ENCODE measurements at places on chromosomes 6 and 20. TPM values are rescaled to one million over a fixed set of nuclear protein-coding genes. Genes with fewer than 3 reads are reported as not detected.

Gene HLA-DMA
- 1.9 TPM for total RNA-seq

Gene GABRR2
- total RNA-seq, result 0.05 TPM

Gene ALDH8A1
- 3.6 TPM for total RNA-seq

Gene CLVS2
- not detected for total RNA-seq

- DNase-seq, result no peak
Measured at GRCh38 chr20:56345911-56346310, 12.9 kb upstream of the FAM210B start.

DNA sequence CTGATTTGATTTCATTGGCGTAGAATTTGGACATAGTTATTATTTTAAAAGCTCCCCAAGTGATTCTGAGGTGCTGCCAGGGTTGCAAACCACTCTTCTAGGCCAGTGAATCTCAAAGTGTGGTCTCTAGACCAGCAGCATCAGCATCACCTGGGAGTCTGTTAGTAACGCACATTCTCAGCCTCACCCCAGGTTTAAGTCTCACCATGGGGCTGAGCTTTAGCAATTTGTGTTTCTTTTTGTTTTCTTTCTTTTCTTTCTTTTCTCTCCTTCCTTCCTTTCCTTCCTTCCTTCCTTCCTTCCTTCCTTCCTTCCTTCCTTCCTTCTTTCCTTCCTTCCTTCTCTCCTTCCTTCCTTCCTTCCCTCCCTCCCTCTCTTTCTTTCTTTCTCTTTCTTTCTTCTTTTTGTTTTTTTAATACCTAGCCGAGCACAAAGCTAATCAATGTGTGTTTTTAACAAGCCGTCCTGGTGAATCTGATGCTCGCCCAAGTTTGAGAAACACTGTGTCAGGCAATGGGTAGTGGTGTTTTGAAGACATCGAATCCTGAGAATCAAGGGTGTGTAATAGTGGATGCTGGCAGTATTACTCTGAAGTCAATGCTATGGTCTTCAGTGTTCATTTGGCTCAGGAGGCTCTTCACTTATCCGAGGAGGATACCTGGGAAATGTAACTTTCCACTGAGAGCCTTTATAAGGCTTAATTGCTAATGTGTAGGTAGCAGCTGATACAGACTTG lies 104.9 kb downstream of the SLX4IP start:
- DNase-seq, result no peak

GRCh38 chr6:28980137-28980851 lies 24.8 kb downstream of the ZNF311 start:
- no peak for DNase-seq

GRCh38 chr6:163994566-163994965 lies 580.0 kb downstream of the QKI start:
- DNase-seq, result no peak

DNA sequence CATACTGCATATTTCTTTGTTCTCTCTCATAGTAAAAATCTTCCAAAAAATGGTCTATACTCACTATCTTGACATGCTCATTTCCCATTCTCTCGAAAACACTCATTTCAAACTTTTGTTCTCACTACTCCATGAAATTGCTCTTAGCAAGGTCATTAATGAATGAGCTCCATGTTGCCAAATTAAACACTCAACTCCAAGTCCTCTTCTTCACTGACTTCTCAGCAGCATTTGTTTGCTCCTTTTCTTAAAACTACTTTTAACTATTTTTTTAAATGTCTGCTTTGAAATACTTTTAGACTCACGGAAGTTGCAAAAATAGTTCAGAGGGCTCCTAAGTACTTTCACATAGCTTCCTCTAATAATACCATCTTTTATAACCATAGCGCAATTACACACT lies 274.0 kb upstream of the PREP start:
- DNase-seq, result no peak

- no peak for DNase-seq
Measured at GRCh38 chr6:80235647-80236046, 129.2 kb downstream of the BCKDHB start.

DNA sequence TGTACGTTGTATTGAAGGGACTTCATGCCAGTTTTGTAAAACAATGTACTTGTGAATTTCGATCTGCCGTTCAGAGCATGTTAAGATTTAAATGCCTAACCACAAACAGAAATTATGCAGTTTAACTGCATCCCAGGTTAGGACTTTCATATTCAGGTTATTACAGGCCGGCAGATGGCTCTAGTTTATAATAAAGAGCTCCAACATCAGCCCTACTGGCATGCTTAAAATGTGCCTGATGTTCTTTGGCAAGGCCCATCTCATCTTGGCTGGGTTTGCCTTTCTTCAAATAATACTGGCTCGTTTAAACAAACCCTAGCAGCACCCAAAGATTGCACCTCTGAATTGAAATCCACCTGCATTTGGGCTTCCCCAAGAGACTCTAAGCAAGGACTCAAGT lies 169.3 kb upstream of the RIN2 start:
- DNase-seq, result no peak

- no peak for DNase-seq
Measured at GRCh38 chr6:45439861-45440388, 62.2 kb upstream of the SUPT3H start.

DNA sequence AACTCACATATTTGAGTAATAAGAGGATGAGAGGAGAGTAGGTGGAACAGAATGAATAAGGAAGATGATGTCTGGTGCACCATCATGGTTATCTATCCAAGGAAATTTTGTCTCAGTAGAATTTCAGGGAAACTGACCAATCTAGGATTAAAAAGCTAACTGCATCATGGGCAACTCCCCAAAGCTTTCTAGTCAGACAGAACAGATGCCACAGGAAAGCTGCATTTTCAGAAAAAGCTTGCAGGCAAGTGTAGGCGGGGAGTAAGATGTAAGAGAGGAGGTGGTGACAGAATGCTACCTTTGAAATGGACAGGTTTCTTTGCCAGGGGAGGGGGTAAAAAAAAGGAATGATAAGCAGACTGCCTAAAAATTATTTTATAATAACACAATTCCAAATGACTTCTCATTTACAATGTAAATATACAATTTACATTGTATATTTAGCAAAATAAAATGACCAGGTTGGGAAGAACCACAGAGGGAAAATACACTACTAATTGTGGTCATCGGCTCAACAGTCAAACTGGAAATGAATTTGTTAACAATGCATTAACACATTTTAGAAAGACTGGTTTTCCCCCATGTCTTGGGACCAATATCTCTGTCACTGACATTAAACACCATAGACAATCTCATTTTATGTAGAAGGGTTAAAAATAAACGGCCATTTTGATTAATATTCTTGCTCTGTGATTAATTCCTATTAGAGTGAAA lies 15.1 kb downstream of the NHSL1 start:
- no peak for DNase-seq

Data from renal cortical epithelial cell (primary cell).